ENCODE measurements at places on chromosomes 5 and 9.

GRCh38 chr5:150056075-150056443 lies 30.3 kb downstream of the CSF1R start:
- no peak for DNase-seq

GRCh38 chr9:134294153-134295071 lies 31.8 kb upstream of the RXRA start:
- DNase-seq = peak; percentile 12

GRCh38 chr5:52990528-52990925 lies 1.4 kb downstream of the ITGA2 start:
- no peak for DNase-seq

GRCh38 chr5:117041926-117042595 lies 467.4 kb upstream of the SEMA6A start:
- no peak for DNase-seq

GRCh38 chr5:54774281-54775170 lies 210.9 kb downstream of the ESM1 start:
- DNase-seq = peak; percentile 74

- no peak for DNase-seq
Measured at GRCh38 chr9:90840696-90841095, 39.1 kb downstream of the SYK start.

DNA sequence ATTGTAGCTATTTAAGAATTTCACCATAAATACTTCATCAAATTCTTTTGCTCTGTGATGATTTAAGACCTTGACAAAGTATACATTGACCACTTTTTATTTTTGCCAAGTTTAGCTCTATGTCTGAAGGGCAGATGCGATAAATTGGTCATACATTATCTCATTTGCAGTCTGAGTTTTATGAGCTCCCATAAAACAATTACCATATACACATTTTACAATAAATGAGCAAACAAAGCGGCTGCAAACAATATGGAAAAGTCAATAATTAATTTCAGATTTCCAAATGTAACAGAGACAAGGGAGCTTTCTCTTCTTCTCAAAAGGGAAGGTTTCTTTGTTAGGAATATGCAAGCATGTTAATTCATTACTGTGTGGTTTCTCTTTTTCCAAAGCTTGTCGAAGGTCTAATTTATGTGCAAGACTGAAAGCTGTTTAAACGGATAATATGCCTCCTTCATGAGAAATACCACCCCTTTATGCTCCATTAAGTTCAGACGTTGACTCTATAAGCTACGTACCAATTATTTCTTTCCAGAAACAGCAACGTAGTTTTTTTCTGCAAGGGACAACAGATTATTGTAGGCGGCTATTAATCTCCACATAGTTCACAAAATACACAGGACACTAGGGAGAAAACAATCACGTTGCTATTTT lies 7.0 kb upstream of the IZUMO3 start:
- no peak for DNase-seq

DNA sequence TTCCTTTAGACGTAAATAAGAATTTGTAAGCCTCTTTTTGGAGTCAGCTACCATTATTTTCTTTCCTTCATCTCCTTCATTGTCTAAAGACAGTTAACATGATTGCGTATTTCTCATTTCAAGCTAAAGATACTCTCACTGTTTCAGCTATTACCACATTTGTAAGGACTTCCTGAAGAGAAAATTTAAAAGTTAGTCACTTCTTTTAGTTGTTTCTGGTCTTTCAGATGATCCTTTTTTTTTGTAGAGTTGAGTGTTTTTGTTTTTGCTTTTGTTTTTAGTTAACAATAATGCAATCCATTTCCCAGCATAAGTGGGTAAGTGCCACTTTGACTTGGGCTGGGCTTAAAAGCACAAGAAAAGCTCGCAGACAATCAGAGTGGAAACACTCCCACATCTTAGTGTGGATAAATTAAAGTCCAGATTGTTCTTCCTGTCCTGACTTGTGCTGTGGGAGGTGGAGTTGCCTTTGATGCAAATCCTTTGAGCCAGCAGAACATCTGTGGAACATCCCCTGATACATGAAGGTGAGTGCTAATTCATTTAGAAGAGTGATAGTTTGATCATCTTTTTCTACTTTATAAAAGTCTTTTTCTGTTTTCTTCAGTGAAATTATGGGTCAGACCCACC lies 2.0 kb downstream of the IL31RA start:
- no peak for DNase-seq

GRCh38 chr5:61575103-61575502 lies 243.0 kb downstream of the ZSWIM6 start:
- peak; percentile 92 for DNase-seq

- no peak for DNase-seq
Measured at GRCh38 chr5:121719255-121719654, 132.4 kb upstream of the FTMT start.

DNA sequence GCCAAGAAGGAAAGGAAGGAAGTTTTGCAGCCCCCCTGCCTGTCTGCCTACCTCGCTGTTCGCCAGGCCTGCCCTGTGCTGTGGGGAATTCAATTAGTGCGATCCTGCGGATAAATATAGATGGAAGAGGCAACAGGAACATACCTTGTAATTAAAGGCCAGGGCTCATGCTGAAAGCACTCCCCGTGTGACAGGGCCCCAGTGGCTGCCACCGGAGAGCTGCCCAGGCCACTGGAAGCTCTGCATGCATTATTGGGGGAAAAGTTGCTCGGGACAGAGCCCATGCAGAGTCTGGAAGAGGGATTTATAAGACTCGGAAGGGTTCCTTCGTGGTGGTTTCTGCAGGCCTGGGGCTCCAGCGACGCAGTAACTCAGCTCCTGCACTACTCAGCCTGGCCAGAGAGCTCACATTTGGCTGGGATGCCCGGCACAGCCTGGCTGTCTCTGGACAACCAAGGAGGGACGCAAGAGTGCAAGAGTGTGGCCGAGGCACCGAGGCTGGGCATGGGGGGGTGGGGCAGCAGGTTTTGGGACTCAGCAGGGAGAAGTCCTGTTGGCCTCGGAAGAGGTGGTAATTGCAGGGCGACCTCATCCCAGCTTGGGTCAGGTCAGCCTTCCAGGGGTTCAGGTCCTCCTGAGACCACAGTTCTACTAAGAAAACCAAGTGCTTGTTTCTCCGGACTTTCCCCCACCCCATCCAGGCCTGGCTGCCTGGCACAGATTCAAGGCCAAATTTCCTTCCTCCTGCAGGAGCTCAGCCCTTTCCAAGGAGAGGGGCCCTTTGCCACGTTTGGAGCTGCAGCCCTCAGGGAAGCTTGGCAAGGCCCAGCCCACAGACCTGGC lies 68.1 kb upstream of the GGTA1 start:
- no peak for DNase-seq

- DNase-seq = no peak
Measured at GRCh38 chr5:167905919-167906853, 385.3 kb upstream of the WWC1 start.

DNA sequence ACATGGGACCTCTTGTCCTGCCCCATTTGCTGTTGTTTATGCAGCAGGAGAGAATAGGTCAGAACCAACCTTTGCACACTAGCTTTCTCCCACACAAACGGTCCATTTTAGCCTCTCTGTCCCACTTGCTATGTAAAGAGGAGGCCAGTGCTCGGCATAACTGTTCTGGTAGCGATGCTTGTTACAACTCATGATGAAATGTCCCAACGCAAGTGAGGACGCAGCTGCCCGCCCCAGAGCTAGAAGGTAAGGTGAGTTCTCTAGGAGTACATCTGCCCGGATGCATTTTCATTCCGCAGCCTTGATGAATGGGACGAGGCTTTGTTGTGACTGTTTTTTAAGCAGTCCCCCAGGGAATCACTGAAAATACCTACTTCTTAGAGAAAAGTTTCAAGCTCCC lies 14.1 kb downstream of the S1PR3 start:
- DNase-seq = no peak

DNA sequence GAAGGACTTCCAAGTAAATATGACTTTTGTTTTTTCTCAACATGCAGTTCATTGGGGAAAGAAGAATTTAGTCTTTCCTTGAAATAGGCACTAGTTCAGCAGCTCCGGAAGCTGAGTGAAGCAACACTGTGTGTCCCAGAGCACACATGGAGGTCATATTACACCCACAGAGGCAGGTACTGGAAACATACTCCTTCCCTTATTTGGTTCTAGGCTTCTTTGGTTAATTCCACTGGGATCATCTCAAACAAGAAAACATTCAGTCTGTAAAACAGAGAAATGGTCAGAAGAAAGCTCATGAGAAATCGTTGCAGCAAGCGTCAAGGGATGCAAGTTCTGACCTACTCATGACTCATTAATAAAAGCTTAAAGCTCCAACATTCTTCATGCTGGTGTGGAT lies 175.1 kb upstream of the PCSK5 start:
- no peak for DNase-seq

DNA sequence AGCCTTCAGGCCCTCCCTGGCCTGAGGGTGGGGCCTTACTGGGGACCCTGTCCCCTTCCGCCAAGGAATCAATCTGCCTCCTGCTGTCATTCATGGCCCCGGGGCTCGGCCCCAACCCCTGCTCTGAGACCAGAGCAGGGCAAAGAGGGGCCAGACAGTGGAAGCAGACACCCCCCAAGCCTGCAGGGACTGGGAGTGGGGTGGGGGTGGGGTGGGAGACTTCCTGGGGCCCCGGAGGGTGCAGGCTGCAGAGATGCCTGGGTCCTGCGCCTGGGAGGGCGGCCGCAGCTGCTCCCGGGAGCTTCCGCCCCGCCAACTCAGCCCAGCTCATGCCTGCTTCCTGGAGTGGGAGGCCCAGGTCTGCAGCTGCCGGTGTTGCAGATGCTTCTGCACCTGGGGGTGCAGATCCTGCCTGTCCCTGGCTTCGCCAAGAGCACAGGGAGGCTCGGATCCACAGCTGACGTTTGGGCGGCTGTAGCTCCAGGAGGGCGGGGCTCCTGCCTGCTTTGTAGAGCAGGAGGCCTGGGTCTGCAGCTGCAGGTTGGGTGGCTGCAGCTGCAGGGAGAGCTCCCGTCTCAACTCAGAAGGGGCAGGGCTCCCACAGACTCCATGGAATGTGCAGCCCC lies 6.2 kb downstream of the KIF4B start:
- no peak for DNase-seq

DNA sequence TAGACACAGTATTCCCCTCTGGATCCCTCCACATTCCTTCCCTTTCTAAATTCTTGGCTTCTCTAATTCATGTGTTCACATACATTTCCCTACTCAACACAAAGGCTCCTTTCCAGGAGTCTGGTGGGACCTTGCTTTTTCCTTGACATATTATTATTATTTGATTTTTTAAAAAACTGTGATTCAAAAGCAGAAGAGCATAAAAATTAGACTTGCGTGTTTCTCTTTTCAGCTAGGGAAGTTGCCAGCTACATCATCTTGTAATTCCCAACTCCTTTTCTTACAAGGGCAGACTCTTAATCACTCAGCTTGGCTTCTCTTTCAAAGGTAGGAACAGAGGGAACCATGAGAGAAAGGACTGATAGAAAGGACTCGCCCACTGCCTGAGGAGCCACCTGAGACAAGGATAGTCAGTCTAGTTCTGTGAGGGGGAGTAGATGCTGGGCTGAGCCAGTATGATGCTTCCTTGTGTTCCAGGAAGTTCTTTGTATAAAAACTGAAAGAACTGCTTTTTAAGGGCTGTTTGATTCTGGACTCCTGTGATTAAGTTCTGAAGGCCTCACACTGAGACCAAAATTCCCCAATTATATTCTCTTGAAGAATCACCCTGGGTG lies 51.0 kb upstream of the DPYSL3 start:
- DNase-seq = peak; percentile 32

Measured in fibroblast of lung (primary cell).